ENCODE measurements at places on chromosomes 13 and 19.

DNA sequence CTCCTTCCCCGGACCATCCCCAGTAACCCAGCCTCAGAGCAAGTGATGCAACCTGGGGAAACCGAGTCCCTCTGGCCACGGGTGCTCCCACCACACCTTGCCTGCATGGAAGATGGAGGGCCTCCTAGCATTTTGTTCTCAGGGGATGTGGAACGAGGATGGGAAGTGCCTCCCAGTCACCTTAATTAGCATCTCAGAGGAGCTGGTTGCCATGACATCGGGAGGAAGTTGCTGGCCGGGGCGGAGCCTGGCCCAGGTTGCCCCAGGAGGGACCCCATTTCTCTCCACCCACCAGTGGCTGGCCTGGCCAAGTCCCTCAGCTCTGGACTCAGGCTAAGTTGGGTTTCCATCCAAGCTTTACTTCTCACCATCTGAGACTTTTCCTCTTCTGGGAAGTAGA lies 24.1 kb upstream of the PTPRS start:
- DNase-seq = no peak

DNA sequence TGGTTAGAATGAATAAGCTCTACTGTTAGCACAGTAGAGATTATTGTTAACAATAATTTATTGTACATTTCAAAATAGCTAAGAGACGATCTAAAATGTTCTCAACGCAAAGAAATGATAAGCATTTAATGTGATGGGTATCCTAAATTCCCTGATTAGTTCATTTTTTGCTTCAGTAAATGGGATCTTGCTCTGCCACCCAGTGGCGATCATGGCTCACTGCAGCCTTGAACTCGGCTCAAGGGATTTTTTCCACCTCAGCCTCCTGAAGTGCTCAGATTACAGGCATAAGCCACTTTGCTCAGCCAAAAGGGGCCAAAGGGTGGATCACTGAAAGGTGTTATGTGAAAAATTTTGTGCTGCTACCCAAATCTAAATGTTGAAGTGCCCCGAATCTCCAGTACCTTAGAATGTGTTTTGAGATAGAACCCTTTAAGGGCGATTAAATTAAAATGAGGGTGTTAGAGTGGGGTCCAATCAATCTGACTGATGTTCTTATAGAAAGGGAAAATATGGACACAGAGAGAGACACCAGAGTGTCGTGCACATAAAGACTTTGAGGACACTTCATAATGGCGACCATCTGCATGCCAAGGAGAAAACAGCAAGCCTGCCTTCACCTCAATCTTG lies 31.5 kb upstream of the ZNF766 start:
- peak; percentile 69 for DNase-seq

DNA sequence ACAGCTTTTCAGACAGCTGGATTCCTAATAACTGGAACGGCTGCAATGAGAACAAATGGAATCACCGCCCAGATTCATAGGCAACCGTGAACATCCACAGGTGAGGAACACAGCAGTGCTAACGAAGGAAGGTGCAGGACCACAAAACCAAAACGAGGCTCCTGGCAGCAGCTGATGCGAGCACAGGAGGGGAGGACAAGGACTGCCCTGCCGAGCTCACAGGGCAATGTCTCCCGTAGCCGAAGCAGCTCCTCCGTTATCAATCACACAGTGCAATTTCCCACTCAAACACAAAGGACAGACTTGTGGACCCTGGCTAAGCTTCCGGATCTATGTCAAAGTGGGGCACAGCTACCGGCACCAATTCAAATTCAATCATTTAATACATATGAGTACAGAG lies 70.6 kb downstream of the STK24 start:
- no peak for DNase-seq

DNA sequence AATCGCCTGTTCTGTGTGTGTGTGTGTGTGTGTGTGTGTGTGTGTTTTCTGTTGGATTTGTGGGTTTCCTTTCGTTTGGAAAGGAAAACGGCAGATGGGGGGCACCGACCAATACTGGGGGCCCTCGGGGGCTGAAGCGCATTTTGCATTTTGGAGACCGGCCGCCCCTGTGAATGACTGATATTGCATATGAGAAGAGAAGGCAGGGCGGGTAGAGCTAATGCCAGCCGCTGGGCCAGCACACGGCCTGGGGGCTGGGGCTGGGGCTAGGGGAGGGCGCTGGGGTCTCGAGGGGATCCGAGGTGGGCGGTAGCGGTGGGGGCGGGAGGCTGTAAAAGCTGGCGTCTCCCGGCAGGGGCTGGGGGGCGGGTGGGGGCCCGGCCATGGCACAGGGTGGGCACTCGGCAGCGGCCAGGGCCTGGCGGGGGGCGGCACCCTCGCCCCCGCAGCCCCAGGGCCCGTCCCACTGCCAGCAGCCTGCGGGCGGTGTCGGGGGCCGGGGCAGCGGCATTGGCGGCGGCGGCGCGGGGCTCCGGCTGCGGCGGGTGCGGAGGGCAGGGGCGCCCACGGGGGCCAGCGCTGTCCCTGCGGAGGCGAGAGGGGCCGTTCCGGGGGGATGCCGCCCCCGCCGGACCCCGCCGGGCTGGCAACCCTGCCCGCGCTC lies 11.2 kb downstream of the ANO8 start:
- DNase-seq = no peak

GRCh38 chr13:28671126-28671792 lies 12.3 kb downstream of the POMP start:
- no peak for DNase-seq

DNA sequence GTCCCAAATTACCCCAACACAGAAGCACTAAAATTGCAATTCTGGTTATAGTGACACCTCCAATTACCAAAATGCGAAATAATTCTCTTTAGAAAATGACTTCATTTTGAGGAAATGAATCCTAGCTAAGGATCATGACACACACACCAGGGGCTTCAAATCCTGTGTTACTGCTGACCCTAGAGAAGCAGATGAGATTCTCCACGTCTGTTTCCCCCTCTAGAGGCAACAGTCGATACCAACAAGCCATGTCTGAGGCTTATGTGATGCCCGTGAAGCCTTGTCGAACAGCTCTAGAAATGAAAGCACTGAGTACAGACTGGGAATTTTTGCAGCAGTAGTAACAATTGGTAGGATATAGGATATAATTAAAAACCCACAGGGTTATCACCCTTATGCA lies 153.6 kb upstream of the TMTC4 start:
- DNase-seq = peak; percentile 16

- DNase-seq = no peak
Measured at GRCh38 chr13:96621634-96622183, 372.6 kb downstream of the OXGR1 start.

DNA sequence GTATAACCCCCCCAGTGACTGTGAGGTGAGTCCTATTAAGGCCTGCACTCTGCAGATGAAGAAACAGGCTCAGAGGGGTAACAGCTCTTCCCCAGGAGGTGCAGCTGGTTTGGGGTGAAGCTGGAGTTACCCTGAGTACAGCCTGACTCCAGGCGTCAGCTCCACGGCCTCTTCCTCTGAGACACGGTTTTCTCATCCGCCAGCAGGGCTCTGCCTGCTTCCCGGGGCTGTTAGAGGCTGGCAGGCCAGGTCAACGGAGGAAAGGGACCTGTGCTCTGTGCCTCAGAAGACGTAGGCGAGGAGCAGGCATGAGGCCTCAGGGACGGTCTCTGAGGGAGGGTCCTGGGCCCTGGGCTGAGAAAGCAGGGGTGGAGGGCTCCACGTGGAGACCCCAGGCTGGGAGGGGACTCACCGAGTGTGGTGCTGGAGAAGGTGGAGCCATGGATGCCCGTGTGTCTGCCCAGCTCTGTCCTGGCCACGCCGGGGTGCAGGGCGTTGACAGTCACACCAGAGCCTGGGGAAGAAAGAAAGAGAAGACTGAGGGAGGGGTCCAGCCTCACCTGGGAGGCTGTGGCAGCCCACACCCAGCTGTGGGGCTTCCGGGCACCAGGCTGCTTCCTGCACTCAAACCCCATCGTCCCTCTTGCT lies 9.0 kb upstream of the GP6 start:
- DNase-seq = no peak

DNA sequence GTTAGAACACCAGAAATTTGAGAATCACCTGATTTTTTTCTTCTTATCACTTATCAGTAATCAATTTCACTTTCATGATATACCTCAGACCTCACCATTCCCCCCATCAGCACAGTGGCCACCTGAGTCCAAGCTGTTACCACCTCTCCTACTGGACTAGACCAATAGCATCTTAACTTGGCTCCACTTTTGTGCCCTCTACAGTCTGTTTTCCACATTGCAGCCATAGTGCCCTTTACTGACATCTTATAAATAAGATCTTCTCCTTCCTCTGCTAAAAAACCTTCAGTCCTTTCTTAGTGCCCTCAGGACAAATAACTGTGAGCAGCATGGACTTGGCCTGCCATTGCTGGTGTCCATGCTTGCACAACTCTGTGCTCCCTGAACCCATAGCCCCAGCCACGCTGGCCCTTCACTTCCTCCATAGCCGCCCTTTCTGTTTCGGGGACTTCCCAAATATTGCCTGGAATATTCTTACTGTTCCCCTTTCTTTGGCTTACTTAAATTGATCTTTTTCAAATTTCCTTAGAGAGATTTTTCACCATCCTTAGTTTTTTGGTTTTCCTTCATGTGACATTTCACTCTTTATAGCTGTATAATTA lies 380.8 kb downstream of the LMO7 start:
- DNase-seq = peak; percentile 64

- DNase-seq = no peak
Measured at GRCh38 chr19:15304140-15304705, 28.1 kb downstream of the BRD4 start.

- peak; percentile 10 for DNase-seq
Measured at GRCh38 chr13:93903909-93904308, 575.6 kb downstream of the DCT start.

DNA sequence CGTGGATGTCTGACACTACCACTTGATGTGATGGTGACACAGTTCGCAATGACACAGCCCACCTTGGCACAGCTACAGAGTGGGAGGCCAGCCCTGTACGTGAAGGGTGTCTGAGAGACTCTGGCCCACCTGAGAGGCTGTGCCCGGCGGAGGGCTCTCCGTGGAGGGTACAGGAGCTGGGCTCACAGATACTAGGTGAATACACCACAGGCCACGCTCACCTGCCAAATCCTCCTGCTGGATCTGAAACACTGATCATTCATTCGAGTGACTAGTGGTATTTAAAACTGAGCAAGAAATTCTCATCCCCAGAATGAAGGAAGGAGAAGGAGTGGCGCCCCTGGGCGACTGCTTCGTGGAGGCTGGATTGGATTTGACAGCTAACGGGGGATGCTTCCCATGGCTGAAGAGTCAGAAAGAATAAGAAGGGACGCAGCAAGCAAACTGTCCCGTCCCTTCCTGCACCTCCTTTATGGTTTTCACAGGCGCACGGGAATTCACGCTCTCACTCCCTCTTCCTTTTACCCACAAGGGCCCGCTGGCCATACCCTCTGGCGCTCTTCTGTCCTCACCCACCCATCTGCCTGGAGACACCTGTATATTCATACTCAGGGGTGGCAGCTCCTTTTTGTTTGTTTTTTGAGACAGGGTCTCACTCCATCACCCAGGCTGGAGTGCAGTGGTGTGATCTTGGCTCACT lies 25.0 kb downstream of the CEBPG start:
- no peak for DNase-seq

DNA sequence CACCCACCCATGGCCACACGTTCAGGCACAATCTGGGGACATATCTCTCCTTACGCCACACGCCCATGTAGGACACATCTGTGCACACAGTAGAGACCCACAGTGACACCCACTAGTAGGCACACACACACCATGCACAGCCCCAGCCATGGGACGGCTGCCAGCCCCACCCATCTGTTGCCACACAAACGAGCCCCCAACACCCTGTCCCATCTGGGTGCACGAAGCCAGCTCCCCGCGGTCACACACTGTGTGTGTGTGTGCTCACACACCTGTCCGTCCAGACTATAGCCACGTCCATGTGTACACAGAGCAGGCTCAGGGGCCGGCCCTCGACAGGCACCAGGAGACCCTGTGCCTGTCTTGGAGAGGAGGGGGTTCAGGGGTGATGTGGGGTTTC lies 10.6 kb downstream of the ERFL start:
- no peak for DNase-seq

DNA sequence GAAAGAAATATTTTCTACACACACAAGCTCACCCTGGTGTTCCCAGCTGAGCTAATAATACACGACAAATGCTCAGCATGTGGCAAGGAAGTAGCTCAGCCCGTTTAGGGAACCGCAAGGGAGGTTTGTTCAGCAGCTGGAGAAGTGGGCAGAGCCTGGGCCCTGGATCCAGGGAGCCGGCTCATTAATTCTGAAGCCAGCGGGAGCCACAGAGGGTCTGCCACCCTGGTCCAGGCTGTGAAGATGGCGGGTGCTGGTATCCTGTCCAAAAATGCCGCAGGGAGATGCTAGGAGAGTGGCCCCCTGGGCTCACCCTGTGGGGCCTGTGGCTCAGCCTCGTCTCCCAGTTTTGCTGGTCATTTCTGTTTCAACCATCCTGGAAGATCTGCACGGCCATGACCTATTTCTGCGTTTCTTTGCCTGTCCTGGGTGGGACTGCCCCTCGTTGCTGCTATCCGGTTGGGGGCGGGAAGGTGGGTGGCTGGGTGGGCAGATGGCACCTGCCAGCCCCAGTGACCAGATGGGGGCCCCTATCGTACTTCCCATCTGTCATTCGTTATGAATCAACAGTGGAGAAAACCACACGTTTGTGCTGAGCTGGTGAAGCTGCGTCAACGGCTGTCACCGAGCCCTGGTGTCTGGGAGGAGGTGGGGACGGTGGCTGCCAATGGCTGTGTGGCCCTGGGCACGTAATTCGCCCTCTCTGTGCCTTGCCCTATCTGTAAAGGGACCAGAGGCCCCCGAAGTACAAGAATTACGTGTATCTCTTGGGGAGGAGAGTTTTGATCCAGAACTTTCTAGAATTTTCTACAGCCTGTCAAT lies 2.7 kb upstream of the GNA15 start:
- peak; percentile 33 for DNase-seq

- no peak for DNase-seq
Measured at GRCh38 chr19:7848779-7849457, 18.9 kb downstream of the EVI5L start.

DNA sequence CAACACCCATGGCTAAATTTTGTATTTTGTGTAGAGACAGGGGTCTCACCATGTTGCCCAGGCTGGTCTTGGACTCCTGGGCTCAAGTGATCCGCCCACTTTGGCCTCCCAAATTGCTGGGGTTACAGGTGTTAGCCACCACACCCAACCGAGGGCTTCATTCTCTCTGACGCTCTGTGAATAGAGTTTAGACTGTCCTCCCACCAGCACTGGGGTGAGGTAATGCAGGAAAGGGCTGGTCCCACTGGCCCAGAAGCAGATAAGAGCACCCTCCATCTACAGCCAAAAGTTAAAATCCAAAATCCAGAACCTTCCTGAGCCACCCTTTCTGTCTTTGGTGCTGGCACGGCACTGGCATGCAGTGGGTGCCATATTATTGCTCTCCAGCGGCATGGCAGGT lies 31.8 kb upstream of the HOMER3 start:
- DNase-seq = no peak
